GM23338 (cell line): ENCODE measurements at places on chromosomes 3 and 15.

DNA sequence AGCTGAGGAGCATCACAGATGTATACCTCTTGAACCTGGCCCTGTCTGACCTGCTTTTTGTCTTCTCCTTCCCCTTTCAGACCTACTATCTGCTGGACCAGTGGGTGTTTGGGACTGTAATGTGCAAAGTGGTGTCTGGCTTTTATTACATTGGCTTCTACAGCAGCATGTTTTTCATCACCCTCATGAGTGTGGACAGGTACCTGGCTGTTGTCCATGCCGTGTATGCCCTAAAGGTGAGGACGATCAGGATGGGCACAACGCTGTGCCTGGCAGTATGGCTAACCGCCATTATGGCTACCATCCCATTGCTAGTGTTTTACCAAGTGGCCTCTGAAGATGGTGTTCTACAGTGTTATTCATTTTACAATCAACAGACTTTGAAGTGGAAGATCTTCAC lies 3.0 kb downstream of the CCR8 start:
- no peak overlapping the region for H3K4me3 ChIP-seq
- no peak for DNase-seq
- H3K4me1 ChIP-seq, result peaks cover 3% of the 10 kb centered on the region

DNA sequence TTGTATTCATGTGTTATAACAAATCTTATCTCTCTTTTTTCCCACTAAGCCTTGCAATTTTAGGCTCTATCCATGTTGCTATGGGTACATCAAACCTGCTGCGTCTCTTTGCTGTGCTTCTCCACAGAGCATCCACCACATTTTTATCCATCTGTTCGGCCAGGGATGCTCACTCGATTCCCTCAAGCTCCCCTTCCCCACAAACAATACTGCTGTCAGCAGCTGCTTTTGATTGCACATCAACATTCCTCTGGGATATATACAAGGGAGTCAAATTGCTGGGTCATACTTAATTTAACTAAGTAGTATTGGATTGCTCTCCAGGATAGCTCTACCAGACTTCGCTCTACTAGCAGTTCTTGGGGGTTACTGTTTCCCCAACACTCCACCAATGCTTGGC lies 36.8 kb downstream of the TMEM108 start:
- H3K4me3 ChIP-seq, result no peak overlapping the region
- H3K27me3 ChIP-seq, result no peaks in the 10 kb centered on the region
- no peak overlapping the region for H3K27ac ChIP-seq
- H3K36me3 ChIP-seq, result no peaks in the 10 kb centered on the region

GRCh38 chr15:27468151-27468591 lies 497.2 kb downstream of the GABRG3 start:
- no peak overlapping the region for H3K4me3 ChIP-seq
- no peaks in the 10 kb centered on the region for H3K36me3 ChIP-seq
- no peak for DNase-seq
- no peak overlapping the region for H3K27ac ChIP-seq

DNA sequence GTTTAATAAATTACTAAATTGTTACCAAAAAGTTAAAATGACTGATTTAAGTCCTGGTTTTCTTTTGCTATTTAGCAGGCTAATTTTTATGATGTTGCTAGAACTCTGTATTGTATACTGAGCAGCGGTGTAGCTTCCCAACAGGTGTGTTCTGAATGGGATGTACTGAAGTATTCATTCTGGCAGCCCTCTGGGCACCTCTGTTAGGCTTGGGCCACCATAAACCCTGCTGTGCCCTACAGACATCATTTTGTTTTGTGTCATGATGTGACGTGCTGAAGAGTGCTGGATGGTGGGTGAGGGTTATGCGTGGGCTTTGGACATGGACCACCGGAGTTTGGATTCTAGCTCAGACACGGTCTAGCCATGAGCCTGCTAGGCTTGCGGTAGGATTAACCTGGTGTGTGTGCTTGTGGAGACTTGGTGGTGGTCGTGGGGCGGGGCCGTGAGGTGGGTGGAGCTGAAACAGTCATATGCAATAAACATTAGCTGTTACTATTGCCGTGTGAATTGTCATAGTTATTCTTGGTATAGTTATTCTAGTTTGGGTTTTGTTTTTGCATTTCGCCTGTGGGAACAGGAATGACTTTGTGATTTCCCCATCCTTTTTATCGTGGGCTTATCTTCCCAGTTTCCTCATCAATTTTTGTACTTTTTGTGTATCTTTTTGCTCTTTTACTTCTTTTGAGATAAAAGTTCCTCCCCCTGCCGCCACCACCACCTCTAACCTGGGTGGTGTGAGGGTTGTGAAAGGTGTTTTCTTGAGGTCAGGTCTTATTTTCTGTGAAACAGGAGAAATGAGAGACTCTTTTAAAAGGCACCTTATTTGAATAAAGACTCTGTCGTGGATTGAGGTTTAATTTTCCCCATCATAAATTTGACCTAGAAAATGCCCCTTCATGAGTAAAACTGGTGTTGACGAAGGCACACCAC lies 93.7 kb downstream of the MCTP2 start:
- no peak overlapping the region for H3K4me3 ChIP-seq
- H3K4me1 ChIP-seq, result no peaks in the 10 kb centered on the region
- no peak overlapping the region for H3K27ac ChIP-seq
- no peaks in the 10 kb centered on the region for H3K27me3 ChIP-seq
- no peaks in the 10 kb centered on the region for H3K36me3 ChIP-seq

- DNase-seq, result no peak
- no peak overlapping the region for H3K4me3 ChIP-seq
- H3K27me3 ChIP-seq, result no peaks in the 10 kb centered on the region
- H3K36me3 ChIP-seq, result no peaks in the 10 kb centered on the region
- H3K4me1 ChIP-seq, result no peaks in the 10 kb centered on the region
Observed at GRCh38 chr3:6985848-6986247, 124.9 kb downstream of the GRM7 start.

- DNase-seq, result no peak
- H3K27me3 ChIP-seq, result no peaks in the 10 kb centered on the region
- H3K36me3 ChIP-seq, result peaks cover 5% of the 10 kb centered on the region; the same call in 1 of the 2 replicates
- no peak overlapping the region for H3K27ac ChIP-seq
- no peaks in the 10 kb centered on the region for H3K4me1 ChIP-seq
Observed at GRCh38 chr3:15653321-15653720, 51.8 kb downstream of the BTD start.

DNA sequence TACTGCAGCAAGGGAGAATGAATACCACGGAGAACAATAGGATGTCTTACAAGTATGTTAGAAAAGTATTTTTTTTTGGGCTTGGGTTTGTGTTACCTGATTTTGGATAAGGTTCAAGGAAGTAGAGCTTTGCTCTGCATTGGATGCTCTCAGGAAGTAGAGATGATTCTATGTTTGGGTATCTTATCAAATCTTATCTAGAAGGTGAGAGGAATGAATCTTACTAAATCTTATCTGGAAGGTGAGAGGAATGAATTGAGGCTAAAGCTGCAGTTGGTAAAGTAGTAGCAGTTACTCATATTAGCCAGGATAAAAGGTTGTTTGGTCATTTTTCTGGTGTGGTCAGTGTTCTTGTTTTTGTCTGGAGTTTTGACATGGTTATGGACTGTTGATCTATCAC lies 17.4 kb downstream of the TFG start:
- no peaks in the 10 kb centered on the region for H3K27me3 ChIP-seq
- no peak overlapping the region for H3K27ac ChIP-seq
- H3K4me3 ChIP-seq, result no peak overlapping the region
- H3K4me1 ChIP-seq, result peaks cover 3% of the 10 kb centered on the region; the same call in 1 of the 2 replicates
- H3K36me3 ChIP-seq, result peaks cover 9% of the 10 kb centered on the region; the same call in 1 of the 2 replicates

- H3K27ac ChIP-seq, result no peak overlapping the region
- no peaks in the 10 kb centered on the region for H3K27me3 ChIP-seq
- DNase-seq, result no peak
- H3K36me3 ChIP-seq, result peaks cover 65% of the 10 kb centered on the region
Observed at GRCh38 chr3:10088256-10088655, 19.8 kb downstream of the FANCD2OS start.

- H3K36me3 ChIP-seq, result no peaks in the 10 kb centered on the region
- H3K27me3 ChIP-seq, result no peaks in the 10 kb centered on the region
- no peak overlapping the region for H3K27ac ChIP-seq
- H3K4me1 ChIP-seq, result no peaks in the 10 kb centered on the region
Observed at GRCh38 chr3:81003008-81003645, 758.3 kb downstream of the GBE1 start.

DNA sequence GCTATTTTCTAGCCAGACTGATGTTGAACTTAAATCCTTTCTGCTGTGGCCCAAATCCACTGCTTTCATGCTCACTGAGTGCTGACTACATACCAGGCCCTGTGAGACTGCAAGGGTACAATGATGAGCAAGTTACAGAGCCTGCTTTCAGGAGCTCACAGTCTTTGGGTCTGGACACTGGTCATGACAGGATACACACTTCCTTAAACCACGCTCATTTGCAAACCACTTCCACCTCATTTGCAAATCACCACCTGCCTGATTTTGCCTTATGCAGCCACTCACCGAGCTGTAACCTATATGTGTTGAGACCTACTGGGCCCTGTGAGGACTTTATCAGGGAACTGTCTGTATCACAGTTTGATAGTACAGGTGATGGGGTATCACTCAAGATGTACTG lies 50.2 kb upstream of the LRRC58 start:
- H3K4me1 ChIP-seq, result no peaks in the 10 kb centered on the region
- no peak overlapping the region for H3K27ac ChIP-seq
- H3K36me3 ChIP-seq, result peaks cover 62% of the 10 kb centered on the region
- H3K4me3 ChIP-seq, result no peak overlapping the region

- no peaks in the 10 kb centered on the region for H3K4me1 ChIP-seq
- no peak for DNase-seq
- H3K27ac ChIP-seq, result no peak overlapping the region
- H3K4me3 ChIP-seq, result no peak overlapping the region
- H3K27me3 ChIP-seq, result no peaks in the 10 kb centered on the region
Observed at GRCh38 chr3:148708409-148708808, 10.7 kb downstream of the AGTR1 start.

- H3K4me3 ChIP-seq, result no peak overlapping the region
- no peaks in the 10 kb centered on the region for H3K36me3 ChIP-seq
- DNase-seq, result peak; percentile 66
- no peaks in the 10 kb centered on the region for H3K27me3 ChIP-seq
Observed at GRCh38 chr15:33608714-33609113, 297.9 kb downstream of the RYR3 start.

- no peaks in the 10 kb centered on the region for H3K4me1 ChIP-seq
- no peak overlapping the region for H3K4me3 ChIP-seq
- DNase-seq, result no peak
- H3K27me3 ChIP-seq, result no peaks in the 10 kb centered on the region
Observed at GRCh38 chr15:38229705-38230310, 22.8 kb upstream of the SPRED1 start.

- H3K36me3 ChIP-seq, result no peaks in the 10 kb centered on the region
- no peaks in the 10 kb centered on the region for H3K27me3 ChIP-seq
- DNase-seq, result no peak
- no peak overlapping the region for H3K27ac ChIP-seq
Observed at GRCh38 chr3:127196466-127197299, 3.8 kb downstream of the PRR23E start.

DNA sequence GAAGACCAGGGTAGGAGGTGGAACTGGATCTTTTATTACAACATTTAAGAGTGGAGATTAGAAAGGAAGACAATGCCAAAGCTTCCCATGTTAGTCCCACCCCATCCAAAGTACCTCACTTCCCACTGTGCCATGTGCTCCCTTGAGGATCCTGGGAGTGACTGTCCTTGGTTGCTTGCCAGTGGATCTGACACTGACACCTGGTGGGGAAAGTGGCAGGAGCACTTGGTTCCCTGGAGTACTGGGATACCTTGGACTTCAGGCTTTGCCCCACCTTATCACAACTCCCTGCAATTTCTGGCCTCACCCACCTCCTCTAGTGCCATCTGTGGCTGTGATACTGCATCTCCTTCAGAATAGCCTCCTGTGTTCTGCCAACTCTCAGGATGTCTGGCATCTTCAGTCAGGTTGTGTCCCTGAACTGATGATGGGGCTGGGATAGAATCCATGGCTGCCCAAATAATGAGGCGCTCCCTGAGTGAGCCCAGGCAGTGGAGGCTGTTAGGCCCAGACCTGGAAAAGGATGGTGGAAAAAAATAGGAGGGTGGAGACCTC lies 1.3 kb downstream of the ELL3 start:
- no peaks in the 10 kb centered on the region for H3K27me3 ChIP-seq
- no peak overlapping the region for H3K27ac ChIP-seq
- peak overlapping the region; percentile 95 for H3K4me3 ChIP-seq
- peaks cover 28% of the 10 kb centered on the region for H3K36me3 ChIP-seq

- DNase-seq, result peak; percentile 86
- no peaks in the 10 kb centered on the region for H3K36me3 ChIP-seq
- H3K27ac ChIP-seq, result no peak overlapping the region
- H3K27me3 ChIP-seq, result no peaks in the 10 kb centered on the region
- no peak overlapping the region for H3K4me3 ChIP-seq
- H3K4me1 ChIP-seq, result peaks cover 9% of the 10 kb centered on the region; the same call in 1 of the 2 replicates
Observed at GRCh38 chr3:154018100-154018696, 103.0 kb upstream of the ARHGEF26 start.

- peaks cover 15% of the 10 kb centered on the region; the same call in 1 of the 2 replicates for H3K4me1 ChIP-seq
- DNase-seq, result peak; percentile 71
- H3K4me3 ChIP-seq, result no peak overlapping the region
- no peaks in the 10 kb centered on the region for H3K27me3 ChIP-seq
Observed at GRCh38 chr15:71337197-71337845, 222.1 kb downstream of the THSD4 start.

GRCh38 chr3:182596676-182597410 lies 196.5 kb upstream of the ATP11B start:
- 0 out of 2 replicates have a peak, but pooled peaks cover 5% of the 10 kb centered on the region for H3K4me1 ChIP-seq
- no peak for DNase-seq

DNA sequence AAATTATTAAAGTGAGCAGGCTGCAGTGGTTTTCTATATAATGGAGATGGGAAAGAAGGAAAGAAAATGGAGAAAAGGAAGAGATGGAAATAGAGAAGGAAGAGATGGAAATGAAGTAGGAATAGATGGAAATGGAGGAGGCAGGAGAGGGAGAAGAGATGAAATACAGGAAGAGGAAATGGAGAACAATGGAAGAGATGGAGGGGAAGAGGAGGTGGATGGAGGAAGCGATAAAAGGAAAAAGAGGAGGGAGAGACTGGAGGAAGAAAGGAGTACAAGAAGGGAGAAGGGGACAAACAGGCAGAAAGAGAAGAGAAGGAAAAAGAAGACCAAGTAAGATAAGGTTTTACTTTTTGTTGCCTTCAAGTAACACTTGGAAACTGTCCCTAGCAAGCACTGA lies 67.6 kb downstream of the CLASP2 start:
- H3K27ac ChIP-seq, result no peak overlapping the region
- H3K4me3 ChIP-seq, result no peak overlapping the region
- no peaks in the 10 kb centered on the region for H3K36me3 ChIP-seq
- H3K27me3 ChIP-seq, result no peaks in the 10 kb centered on the region
- DNase-seq, result no peak
- H3K4me1 ChIP-seq, result peaks cover 36% of the 10 kb centered on the region
